ENCODE measurements at places on chromosomes 7 and 10.

- DNase-seq, result peak; percentile 53
Observed at GRCh38 chr10:22369434-22370072, 24.3 kb downstream of the SPAG6 start.

- peak; percentile 69 for DNase-seq
Observed at GRCh38 chr7:132557489-132558044, 18.7 kb downstream of the PLXNA4 start.

GRCh38 chr7:46999866-47000265 lies 582.0 kb downstream of the TNS3 start:
- no peak for DNase-seq

- no peak for DNase-seq
Observed at GRCh38 chr10:69242040-69242851, 22.1 kb downstream of the HKDC1 start.

DNA sequence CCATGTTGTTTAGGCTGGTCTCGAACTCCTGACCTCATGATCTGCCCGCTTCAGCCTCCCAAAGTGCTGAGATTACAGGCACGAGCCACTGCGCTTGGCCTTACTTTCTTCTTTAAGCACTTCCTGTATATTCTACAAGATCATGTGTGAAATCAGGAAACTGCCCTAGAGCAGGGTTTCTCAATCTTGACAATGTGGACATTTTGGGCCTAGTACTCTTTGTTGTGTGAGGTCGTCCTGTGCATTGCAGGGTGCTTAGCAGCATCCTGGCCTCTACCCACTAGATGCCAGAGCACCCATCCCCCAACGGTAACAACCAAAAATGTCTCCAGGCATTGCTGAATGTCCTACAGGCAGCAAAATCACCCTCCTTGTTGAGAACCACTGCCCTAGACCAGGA lies 24.7 kb downstream of the RRP12 start:
- no peak for DNase-seq

DNA sequence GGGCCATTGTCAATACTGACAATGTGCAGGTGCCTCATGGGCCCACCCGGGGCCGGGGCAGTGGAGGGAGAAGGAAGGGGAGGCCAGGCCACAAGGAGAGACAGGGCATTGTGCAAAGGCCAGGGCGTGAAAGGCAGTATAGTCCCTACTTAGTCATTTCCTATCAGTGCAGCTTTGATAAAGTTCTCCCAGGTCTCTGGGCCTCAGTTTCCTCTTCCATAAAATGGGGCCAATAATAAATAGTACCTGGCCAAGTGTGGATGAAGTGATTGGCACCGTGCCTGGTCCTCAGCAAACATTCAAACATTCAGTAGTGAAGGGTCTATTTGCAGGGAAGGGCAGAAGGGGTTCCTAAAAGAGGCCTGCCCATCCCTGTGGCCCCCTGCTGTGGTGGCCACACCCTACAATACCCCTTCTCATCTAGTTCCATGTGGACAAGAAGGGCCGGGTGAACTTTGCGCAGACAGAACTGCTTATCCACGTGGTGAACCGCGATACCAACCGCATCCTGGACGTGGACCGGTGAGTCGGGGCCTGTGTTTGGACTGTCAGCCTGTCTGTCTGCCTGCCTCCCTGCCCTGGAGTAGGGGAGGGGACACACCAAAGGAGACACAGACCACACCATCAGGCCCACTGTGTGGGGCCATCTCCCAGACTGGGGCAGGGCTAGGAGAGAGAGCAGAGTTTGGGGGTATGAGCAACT lies 36.9 kb upstream of the VSIR start:
- DNase-seq, result no peak

DNA sequence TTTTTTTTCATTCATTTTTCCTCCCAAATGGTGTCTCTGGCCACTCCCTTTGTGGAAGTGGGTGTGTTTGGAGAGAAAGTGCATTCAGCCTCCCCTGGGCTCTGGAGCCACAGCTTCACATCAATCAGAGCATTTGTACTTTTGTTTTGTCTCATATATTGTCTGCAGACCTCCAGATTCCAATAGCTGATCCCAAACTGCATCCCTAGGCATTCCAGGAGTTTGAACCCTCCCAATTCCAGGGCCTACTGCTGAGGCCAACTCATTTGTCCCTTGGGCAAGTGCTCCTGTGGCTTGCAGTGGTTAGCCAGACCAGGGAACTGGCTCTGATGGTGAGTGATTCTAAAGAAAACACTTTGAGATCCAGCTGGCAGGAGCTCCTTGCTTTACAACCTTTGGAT lies 163.3 kb downstream of the IPMK start:
- DNase-seq, result no peak

- DNase-seq, result no peak
Observed at GRCh38 chr7:143299346-143299745, 11.2 kb downstream of the CASP2 start.

- DNase-seq, result peak; percentile 75
Observed at GRCh38 chr10:122034149-122034756, 45.3 kb downstream of the TACC2 start.

- DNase-seq, result no peak
Observed at GRCh38 chr7:158702944-158703343, 1.7 kb downstream of the NCAPG2 start.

- DNase-seq, result no peak
Observed at GRCh38 chr7:46459942-46460341, 538.9 kb upstream of the IGFBP3 start.

GRCh38 chr7:139131601-139132041 lies 22.1 kb upstream of the ZC3HAV1 start:
- DNase-seq, result no peak

DNA sequence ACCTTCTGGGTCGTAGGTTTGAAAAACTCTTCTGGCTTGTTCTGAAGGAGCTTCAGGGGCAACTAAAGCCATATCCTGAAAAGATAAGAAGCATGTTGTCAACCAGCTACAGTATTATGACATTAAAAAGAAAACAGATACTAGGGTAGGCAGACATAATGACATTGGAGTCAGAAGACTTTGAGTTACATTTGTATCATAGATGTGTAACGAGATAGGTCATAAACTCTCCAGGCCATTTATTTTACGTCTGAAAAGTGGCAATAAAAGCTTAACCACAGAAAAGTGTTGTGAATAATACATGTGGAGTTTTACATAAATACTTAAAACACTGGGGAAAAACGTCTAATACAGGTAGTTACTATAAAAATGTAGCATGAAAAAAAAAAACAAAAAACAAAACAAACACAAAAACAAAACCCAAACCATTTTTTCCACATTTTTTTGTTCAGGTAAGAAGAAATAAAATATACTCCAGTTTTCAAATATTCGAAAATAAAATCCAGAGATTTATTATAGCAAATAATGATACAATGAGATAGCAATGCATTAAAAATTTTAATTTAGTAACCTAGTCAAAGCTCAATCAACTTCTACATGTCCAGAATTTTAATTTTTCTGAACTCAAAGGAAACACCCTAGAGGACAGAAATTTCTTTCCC lies 64.1 kb downstream of the MINDY3 start:
- no peak for DNase-seq

- no peak for DNase-seq
Observed at GRCh38 chr7:5478568-5479430, 55.2 kb upstream of the TNRC18 start.

All from HT1080 (cell line).